Spinal cord (tissue), 10 donors: ENCODE measurements at places on chromosomes 16 and 17. TPM values are rescaled to one million over a fixed set of nuclear protein-coding genes. Genes with fewer than 3 reads are reported as not detected.
A peak's percentile ranks its signal among the peaks of the same experiment; 100 is the strongest.

The KRTAP1-1 gene
- not detected for total RNA-seq

The IRX6 gene
- total RNA-seq, result 0.17 TPM

The LITAFD gene
- total RNA-seq, result not detected

The UNC45B gene
- total RNA-seq, result 0.10 TPM

The EIF1 gene
- 179 TPM for total RNA-seq

The KRT33B gene
- total RNA-seq, result not detected

The PERCC1 gene
- not detected for total RNA-seq

The KRT12 gene
- 0.40 TPM for total RNA-seq

The COG4 gene
- 34.6 TPM for total RNA-seq

The CIITA gene
- 1.2 TPM for total RNA-seq

DNA sequence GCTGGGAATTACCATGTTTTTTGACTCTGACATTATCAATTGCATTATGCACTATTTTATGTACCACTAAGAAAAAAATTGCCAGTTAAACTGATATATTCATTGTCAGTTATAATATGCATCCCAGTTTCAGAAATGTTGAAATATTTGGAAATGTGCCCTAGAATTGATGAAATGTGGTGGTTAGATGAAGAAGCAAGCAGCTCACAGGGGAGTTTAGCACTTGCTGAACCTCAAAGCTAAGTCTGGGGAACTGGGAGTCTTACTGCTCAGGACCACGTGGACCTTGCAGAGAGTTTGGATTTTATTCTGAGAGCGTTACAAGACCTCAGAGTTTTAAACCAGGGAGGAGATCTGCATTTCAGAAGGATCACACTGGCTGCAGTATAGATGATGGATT is 67.9 kb downstream of the TNRC6C start:
- DNase-seq, result no peak

- DNase-seq, result no peak
Observed at GRCh38 chr17:77441130-77441920, 300.6 kb downstream of the SEC14L1 start.

DNA sequence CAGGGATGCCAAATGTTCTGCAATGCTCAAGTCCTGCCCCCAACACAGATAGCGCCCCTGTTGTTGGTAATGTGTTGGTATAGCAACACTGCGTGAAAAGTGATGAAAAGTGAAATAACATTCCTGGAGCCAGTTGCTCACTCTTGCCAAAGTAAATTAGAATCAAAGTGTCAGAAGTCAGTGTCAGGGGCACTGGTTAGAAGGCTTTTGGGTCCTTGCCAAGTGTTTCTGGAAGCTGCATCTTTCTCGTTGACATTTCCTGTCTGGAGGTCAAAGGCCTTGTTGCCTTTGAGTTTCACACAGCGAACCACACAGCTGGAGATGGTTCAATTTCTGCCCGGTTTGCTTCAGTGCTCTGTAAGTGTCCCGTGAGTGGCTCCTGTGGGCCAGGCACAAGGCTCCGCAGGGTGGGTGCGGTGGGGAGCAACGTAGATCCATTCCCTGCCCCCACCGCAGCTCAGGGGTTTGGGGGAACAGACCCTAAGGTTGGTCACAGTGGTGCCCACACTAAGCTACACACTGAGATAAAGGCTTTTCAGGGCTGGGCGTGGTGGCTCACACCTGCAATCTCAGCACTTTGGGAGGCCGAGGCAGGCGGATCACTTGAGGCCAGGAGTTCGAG is 3.6 kb upstream of the SLC16A5 start:
- no peak for DNase-seq

DNA sequence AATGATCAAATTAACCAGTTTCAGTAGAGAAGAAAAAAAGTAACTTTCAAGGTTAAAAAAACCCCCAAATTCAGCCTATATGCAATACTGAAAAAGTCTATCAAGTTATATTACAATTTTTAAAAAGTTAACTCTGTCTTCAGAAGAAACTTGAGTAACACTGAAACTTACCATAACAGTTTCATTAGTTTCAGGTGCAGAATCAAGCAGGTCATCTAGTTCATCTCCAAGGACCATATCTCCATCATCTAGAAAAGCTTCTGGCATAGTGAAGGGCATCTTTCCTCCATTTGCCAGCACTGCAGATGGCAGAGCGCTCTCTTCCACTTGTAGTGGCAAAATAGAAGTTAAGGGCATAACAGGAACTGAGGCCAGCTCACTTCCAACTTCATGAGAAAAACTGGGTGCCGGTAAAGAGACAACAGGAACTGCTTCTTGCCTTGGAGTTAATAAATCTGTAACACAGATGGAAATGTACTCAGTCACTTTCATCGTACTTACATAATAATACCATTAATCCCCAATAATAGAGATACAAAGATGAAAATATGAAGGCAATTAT is 22.9 kb downstream of the ZC3H7A start:
- no peak for DNase-seq

DNA sequence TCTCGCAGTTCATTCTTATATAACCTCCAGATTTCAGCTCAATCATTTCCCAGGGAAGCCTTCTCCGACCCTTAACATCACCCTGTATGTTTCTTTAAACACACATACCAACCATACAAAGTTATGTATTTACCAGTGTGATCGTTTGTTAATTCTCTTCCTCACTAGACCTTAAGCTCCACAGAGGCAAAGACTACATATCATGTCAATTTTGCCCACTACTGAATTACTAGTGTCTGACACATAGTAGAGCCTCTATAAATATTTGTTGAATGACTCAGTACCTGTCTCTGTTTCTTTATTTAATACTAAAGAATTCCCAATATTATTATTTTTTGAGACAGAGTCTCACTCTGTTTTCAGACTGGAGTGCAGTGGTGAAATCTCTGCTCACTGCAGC is 137.2 kb downstream of the SHISA9 start:
- DNase-seq, result no peak

DNA sequence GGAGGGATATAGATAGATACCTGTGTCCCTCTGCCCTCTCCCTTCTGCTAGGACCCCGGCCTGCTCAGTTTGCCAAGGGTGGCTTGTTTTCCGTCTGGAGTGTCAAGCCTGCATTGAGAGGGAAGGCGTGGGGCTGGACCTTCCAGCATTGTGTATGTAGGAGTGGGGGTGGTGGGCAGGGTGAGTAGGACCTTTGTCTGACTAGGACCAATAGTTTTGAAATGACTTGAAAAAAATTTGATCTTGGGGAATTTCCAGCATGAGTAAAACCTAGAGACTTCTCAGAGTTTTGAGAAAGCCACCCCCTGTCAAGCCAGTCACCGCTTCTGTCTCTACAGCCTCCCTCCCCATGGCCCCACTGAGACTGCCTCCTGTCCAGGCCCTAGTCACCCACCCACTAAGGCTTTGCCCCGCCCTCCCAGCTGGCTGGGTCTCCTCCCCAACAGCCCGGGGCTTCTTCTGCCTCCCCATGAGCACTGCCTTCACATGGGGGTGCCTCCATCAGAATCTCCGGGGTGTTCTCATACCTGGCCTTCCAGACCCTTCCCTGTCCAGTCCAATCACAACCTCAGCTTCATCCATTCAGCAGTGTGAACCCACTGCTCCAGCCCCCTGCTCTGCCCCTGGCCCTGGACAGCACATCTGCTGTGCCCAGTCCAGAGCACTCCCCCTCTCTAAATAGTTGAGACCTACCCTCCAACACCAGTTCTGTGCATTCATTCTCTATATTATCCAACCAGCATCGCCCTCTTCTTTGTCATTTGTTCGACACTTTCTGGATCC is 207.0 kb downstream of the MSI2 start:
- no peak for DNase-seq

DNA sequence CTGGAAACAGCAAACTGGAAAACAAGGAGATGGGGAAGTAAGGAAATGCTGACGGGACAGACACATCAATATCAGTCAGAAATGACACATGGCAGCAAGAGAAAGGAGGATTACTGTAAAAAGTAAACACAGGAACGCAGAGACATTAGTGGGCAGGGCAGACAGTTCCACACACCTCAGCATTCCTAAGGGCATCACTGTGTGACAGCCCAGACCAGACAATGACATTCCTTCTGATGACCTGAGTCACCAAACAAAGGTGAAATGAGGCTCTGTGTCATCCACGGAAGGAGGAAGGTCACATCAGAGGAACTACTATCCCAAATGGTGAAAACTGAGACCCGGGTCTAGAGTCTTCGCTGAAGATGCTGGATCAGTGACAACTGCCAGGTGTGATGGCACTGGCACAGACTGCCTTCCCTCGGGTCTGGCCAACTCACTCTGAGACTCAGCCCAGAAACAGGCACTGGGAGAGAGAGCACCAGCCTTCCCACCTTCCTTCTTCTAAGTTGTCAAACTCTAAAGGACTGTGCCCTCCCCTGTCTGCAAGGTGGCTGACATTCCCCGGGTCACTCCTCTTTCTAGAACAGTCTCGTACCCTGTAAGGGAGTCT is 36.7 kb downstream of the TK2 start:
- no peak for DNase-seq

DNA sequence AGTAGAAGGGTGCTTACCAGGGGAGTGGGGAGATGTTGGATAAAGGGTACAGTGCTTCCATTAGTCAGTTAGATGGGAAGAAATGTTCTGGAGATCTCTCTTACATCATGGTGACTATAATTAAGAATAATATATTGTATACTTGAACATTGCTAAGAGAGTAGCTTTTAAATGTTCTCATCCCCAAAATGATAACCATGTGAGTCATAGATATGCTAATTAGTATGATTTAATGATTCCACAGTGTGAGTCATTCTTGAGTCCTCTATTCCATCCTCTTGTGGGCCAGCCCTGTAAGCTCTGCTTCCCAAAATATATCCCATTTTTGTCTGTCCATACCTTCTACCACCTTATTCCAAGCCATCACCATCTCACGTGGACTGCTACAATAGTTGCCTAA is 80.6 kb upstream of the CDH11 start:
- no peak for DNase-seq

DNA sequence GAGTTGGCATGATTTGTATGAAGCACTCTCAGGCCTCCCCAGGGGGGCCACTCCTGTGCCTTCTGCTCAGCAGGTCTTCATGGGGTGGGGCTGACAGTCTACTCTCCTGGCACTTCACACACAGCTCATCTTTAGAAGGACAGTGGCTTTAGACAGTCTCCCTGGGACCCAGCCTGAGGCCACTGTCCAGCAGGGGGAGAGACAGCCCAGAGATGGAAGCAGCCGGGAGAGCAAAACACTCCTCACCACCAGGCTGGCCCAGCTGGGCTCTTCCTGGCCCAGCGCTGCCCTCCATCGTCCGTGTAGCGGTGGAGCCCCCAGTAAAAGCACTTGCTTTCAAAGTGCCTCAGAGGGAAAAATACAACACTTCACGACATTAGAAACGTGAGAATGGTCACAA is 62.0 kb upstream of the CRHR1 start:
- no peak for DNase-seq

DNA sequence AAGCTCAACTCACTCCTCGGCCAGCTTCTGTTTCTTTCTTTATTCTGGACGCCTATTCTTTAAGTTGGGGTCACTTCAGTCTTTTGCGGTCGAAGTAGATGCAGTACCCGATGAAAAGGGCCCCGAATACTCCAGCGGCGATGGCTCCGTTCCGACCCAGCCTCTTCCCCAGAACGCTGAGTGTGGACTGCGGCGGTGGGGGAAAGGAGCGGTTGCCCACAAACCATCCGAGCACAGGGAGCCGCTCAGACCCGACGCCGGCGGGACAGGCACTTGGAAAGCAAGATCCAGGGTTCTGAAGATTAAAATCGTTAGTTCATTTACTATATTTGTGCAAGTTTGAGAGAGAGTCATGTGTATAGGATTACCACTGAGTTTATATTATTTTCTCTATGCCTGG is 22.5 kb downstream of the SLFN12L start:
- no peak for DNase-seq

- no peak for DNase-seq
Observed at GRCh38 chr17:57645950-57646665, 99.0 kb downstream of the CCDC182 start.

GRCh38 chr16:84557059-84557458 is 52.6 kb upstream of the MEAK7 start:
- no peak for DNase-seq

DNA sequence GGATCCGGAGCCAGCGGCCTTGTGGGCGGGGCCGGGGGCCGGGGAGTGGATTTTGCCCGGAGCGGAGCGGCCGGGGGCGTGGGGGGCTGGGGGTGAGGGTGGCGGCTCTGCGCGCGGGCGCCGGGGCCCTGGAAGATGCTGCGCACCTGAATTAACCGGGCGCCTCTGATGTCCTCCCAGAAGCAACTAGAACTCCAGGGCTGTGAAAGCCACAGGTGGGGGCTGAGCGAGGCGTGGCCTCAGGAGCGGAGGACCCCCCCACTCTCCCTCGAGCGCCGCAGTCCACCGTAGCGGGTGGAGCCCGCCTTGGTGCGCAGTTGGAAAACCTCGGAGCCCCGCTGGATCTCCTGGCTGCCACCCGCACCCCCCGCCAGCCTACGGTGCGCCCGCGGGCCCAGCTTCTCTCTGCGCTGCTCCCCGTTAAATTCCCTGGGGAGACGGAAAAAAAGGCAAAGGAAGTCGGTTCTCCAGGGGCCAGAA is 549 bp downstream of the SLC26A11 start:
- no peak for DNase-seq

GRCh38 chr16:70437582-70438557 is 1.0 kb downstream of the ST3GAL2 start:
- DNase-seq, result peak; percentile 55

- no peak for DNase-seq
Observed at GRCh38 chr16:80189476-80190175, 351.2 kb upstream of the DYNLRB2 start.

DNA sequence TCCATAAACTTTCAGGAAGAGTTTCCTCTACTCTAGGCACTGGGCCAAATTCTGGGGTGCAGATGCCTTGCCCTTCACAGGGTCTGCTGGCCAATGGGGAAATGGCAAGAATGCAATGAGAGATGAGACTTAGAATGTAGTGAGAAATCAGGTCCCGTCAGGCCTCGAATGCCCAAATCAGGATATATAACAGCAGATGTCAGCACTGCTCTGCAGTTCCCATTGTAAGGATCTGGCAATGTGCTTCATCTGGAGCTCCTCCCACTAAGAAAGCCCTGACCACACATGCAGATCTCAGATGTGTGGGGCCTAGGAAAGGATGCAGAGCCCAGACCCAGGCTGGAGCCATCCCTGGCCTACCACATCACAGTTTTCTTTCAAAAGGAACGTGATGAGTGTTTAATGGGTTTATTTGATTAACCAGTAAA is 13.9 kb upstream of the LPCAT2 start:
- peak; percentile 54 for DNase-seq

GRCh38 chr16:73355981-73356380 is 308.1 kb upstream of the ZFHX3 start:
- DNase-seq, result peak; percentile 60

- no peak for DNase-seq
Observed at GRCh38 chr17:9568957-9569588, 6.5 kb downstream of the STX8 start.

DNA sequence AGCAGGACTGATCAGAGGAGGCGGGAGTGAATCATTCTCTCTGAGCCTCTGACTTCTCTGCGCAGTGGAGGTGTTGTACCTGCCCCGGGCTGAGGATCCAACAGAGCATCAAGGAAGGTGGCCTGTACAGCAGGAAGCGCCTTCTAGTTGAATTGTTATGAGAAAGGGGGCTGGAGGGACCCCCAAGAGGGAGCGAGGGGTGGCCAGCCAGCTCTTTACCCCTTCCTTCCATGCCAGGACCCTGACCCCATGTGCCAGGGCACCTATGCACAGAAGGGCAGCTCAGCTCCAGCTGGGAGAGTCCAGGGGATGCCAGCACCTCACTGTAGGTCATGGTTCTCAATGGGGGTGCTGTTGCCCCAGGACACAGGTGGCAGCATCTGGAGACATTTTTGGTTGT is 149.3 kb downstream of the SDK2 start:
- DNase-seq, result no peak

- DNase-seq, result no peak
Observed at GRCh38 chr16:66996983-66997358, 8.6 kb downstream of the CES4A start.
